Smooth muscle cell of the brain vasculature (primary cell): ENCODE measurements at places on chromosomes 2 and 18.
A peak's percentile ranks its signal among the peaks of the same experiment; 100 is the strongest.

DNA sequence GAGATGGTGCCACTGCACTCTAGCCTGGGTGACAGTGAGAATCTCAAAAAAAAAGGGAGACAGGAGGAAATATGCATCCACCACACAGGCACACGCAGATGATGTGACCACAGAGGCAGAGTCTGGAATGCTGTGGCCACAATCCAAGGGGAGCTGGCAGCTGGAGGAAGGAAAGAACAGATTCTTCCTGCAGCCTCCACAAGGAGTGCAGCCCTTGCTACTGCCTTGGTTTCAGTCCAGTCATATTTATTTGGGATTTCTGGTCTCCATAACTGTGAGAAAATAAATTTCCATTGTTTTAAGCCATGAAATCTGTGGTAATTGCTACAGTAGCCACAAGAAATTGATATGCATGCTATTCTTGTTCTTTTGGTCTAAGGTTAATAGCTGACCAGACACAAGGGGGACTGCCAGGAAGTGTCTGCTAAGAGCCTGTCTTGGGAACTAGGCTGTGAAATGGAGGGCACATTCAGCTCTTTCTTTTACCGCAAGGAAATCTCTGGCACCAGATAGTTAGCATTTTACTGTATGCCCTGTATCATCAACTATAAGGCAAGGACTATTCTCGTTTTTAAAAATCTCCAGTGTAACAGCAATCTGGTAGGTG lies 133.1 kb upstream of the SEC11C start:
- no peak for DNase-seq

GRCh38 chr2:73516033-73516432 lies 126.2 kb downstream of the NAT8 start:
- DNase-seq, result no peak

DNA sequence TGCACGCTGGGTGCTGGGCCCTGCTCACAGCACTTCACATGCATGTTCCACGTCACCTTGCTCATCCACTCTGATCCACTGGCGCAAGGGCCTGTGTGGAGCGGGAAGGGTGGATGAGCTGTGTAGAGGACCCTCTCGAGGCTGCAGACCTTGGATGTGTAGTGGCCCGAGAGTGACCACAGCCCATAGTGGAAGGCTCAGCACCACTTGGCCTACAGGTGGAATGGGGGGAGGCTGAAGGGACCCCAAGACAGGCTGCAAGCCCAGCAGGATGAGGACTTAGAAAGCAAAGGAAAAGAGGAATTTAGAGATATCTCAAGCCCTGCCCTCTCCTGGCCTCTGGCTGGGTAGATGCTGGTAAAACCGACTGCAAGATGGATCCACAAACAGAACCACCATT lies 175.9 kb upstream of the COPS8 start:
- no peak for DNase-seq

GRCh38 chr18:21112140-21112473 lies 494 bp upstream of the ROCK1 start:
- no peak for DNase-seq

- DNase-seq, result no peak
Measured at GRCh38 chr18:8561123-8561910, 47.9 kb upstream of the RAB12 start.

GRCh38 chr2:100611079-100612029 lies 48.6 kb downstream of the PDCL3 start:
- DNase-seq, result no peak

DNA sequence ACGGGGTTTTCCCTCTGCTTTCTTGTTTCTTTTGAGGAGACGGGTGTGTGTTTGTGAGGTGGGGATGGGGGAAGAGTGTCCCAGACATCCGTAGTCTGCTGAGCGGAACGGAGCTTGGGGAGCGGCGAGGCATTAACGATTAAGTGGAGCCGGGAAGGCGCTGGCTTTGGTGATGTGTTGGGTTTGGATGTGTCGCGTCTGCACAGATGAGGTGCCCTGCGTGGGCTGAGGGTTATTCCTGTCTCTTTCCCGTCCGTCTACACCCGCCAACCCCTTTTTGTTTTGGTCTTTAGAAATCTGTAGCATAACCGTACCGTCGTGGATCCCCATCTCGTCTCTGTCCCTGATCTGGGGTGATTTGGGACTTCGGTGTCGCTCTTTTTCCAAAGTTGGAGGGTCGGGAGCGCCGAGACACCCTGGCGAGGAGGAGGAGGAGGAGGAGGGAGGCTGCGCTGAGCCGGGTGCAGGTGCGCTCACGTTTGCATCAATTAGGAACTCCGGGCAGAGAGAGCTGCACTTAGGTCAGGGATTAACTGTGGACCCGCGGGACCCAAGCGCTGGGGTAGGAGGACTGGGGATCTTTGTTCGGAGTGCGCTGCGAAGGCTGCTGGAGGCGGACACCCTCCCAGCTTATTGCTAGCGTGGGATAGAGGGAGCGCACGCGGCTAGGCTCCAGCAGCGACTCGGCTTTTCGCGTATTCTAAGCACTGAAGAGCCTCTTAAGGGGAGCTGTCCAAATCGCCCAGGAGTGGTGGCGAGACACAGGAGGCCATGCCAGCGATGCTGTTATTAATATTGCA lies 720.3 kb downstream of the DPP10 start:
- no peak for DNase-seq

- no peak for DNase-seq
Measured at GRCh38 chr2:180975585-180975984, 4.8 kb upstream of the UBE2E3 start.

- DNase-seq, result no peak
Measured at GRCh38 chr2:38466876-38467767, 90.0 kb upstream of the ATL2 start.

DNA sequence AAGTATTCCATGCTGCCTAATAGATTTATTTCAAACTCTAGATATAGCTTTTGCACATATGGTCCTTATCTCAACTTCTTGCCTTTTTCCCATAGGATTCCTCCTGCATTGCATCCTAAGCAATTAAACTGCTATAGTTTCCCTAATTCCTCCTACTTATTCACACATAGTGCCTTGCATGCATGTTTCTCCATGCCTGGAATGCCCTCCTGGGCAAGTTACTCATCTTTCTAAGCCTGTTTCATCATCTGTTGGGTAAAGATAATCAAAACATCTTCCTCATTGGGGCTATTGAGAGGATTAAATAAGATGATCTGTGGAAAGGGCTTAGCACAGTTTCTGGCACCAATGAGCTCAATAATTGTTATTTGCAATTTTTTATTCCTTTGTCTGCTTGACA lies 726.5 kb downstream of the SLC4A3 start:
- DNase-seq, result no peak

DNA sequence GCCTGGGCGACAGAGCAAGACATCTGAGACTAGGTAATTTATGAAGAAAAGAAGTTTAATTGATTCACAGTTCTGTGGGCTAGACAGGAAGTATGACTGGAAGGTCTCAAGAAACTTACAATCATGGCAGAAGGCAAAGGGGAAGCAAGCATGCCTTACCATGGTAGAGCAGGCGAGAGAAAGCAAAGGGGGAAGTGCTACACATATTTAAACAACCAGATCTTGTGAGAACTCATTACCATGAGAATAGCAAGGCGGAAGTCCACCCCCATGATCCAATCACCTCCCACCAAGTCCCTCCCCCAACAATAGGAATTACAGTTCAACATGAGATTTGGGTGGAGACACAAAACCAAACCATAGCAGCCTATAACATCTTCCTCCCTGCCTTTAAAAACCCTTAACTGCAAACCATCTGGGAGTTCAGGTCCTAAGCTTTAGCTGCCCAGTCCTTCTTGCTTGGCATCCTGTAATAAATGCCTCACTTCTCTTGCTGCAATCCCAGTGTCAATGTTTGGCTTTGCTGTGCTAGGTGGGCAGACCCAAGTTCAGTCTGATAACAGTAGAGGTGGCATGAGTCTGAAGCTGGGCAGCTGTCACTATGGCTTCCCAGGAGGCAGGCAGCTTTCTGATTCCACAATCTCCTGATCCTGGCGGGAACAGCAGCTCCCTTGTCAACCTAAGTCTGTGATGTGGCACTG lies 11.2 kb upstream of the SP5 start:
- no peak for DNase-seq

GRCh38 chr18:72826736-72827135 lies 41.1 kb downstream of the NETO1 start:
- no peak for DNase-seq

GRCh38 chr18:13611142-13611600 lies 115.2 kb downstream of the FAM210A start:
- no peak for DNase-seq

DNA sequence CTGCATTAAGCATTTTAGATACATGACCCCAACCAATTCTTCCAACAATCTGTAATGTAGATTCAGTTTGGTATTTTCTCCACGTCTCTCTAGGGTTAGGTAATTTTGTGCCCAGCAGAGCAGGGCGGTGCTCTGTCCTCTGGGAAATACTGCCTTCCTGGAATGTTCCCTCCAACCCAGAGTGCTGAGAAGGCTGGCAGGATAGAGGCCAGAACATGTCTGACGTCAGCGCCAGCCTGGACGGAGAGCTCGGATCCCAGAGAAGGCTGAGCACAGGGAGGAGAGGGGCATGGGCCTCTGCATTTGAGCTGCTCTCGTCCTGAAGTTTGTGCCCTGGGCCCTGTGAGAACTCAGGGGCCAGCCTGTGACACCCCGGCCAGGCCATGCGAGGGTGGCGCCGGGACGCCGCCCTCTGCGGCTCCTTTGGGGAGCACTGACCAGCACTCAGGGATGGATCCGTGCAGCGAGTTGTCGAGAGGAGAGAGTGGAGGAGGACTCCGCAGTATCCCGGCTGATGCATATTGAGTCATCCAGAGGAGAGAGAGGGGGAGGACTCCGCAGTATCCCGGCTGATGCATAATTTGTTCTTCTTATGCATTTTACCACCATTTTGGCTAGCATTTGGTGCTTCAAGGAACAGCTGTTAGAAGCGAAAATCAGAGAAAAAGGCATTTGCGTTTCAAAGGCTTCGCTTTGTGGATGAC lies 80.0 kb upstream of the PXDN start:
- no peak for DNase-seq

GRCh38 chr2:238494573-238494961 lies 67.8 kb downstream of the ASB1 start:
- no peak for DNase-seq

GRCh38 chr2:229279516-229279915 lies 8.4 kb upstream of the PID1 start:
- DNase-seq, result no peak

DNA sequence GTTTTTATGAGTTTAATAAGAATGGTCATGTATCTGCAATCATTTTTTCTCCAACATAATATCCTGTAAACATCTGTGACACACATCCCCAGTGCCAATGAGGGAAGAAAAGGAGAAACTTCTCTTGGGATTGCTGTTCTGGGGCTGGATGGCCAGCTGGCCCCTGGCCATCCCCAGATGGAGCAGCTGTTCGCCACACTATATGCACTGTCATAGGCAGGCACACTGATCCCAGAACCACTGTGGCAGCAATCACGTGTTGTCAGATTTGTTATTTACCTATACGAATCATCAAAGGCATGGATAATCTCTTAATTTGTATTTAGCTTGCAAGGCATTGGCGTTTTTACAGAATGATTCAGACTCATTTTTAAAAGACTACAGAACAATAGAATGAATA lies 167.6 kb upstream of the ACAA2 start:
- DNase-seq, result no peak

GRCh38 chr18:41326311-41326710 lies 628.7 kb upstream of the PIK3C3 start:
- no peak for DNase-seq

GRCh38 chr2:10919771-10920621 lies 8.3 kb downstream of the KCNF1 start:
- DNase-seq, result no peak

GRCh38 chr2:165440367-165440766 lies 29.1 kb upstream of the CSRNP3 start:
- peak; percentile 64 for DNase-seq

GRCh38 chr2:34523958-34524514 lies 924.9 kb upstream of the FAM98A start:
- no peak for DNase-seq

GRCh38 chr2:26786207-26787028 lies 562 bp downstream of the CENPA start:
- no peak for DNase-seq

- peak; percentile 74 for DNase-seq
Measured at GRCh38 chr18:54712306-54712705, 116.0 kb upstream of the RAB27B start.

GRCh38 chr18:79512461-79513380 lies 117.0 kb downstream of the NFATC1 start:
- no peak for DNase-seq

GRCh38 chr2:42558827-42559226 lies 9.6 kb upstream of the MTA3 start:
- DNase-seq, result no peak

- no peak for DNase-seq
Measured at GRCh38 chr18:2856547-2857170, 9.9 kb downstream of the EMILIN2 start.

GRCh38 chr18:75213611-75214331 lies 3.2 kb downstream of the TSHZ1 start:
- DNase-seq, result no peak

GRCh38 chr2:71154279-71154678 lies 23.8 kb downstream of the MPHOSPH10 start:
- DNase-seq, result no peak

- no peak for DNase-seq
Measured at GRCh38 chr18:69943021-69943420, 4.7 kb downstream of the CD226 start.

GRCh38 chr2:23609254-23609653 lies 224.3 kb downstream of the KLHL29 start:
- no peak for DNase-seq

- DNase-seq, result no peak
Measured at GRCh38 chr2:241999184-241999583, 129.7 kb downstream of the RTP5 start.

DNA sequence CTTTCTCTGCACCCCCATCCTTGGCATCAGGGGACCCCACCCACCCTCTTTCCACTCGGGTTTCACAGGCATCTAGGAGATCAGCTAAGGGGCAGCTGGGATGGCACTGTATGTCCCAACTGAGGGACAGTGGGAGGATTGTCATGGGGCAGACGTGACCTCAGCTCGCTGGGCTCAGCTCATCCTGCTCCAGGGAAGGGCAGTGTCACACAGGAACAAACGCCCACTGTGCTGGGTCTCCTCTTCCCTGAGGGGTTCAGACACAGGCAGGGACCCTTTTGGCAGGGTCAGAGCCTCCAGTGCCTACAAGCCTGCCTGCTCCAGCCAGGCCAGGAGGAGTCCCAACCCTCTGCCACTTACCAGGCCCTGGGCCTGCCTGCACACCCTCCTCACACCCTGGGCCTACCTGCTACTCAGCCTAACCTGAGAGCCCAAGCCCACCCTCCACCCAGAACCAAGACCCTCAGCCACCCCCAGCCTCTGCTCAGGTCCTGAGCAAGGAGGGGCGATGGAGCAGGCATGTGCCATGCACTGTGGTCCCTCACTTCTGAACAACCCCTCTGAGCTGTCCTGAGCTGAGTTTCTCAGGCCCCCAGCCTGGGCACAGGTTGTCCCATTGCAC lies 68.2 kb downstream of the HS1BP3 start:
- DNase-seq, result no peak

- no peak for DNase-seq
Measured at GRCh38 chr18:63185984-63186383, 133.6 kb downstream of the BCL2 start.

DNA sequence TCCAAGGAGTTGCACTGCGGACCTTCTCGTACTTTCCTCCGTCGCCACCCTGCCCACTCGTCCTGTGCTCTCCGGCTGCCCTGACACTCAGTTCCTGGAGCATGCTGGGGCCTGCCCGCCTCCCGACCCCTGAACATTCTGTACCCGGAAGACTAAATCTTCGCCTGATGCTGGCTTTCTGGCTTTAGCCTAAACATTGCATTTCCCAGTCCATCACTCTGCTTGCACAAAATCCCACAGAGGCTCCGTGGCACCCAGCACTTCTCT lies 550 bp upstream of the SFXN5 start:
- no peak for DNase-seq
